Esophagus mucosa (tissue), 1 donor: ENCODE measurements at places on chromosomes 11 and 22.

GRCh38 chr11:47178316-47178715 lies 1.6 kb upstream of the ARFGAP2 start:
- no peak for ATAC-seq

- no peak for ATAC-seq
Observed at GRCh38 chr22:49261616-49262015, 566.1 kb downstream of the BRD1 start.

GRCh38 chr22:28893810-28894209 lies 10.4 kb downstream of the ZNRF3 start:
- ATAC-seq: no peak

DNA sequence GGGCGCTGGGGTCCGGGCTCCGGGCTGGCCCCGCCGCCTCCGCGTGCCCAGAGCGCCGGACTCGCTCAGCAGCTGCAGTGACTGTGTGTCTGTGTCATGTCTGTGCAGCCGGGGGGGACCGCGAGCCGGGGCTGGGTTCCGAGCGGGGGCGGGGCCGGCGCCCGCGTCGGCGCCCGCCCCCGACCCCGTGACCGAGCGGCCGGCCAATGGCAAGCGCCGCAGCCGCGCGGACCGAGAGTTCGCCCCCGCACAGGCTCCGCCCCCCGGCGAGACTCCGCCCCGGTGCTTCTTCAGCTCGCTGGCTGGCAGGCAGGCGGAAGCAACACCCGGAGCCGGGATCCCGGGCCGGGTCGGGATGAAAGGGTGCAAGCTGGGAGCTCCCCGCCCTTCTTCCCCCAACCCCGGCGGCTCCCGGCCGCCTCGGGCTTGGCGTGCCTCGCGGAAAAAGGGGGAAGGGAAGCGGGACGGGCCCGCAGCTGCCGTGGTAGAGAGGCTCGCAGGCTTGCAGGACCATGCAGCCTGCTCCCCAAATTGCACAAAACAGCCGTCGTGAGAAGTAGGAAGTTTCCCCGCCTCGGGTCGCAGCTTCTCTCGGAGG lies 750 bp upstream of the LARGE1 start:
- ATAC-seq: peak; percentile 97

- ATAC-seq: no peak
Observed at GRCh38 chr11:132541794-132542193, 990.5 kb downstream of the OPCML start.

GRCh38 chr11:3906166-3906565 lies 50.7 kb downstream of the STIM1 start:
- ATAC-seq: no peak

DNA sequence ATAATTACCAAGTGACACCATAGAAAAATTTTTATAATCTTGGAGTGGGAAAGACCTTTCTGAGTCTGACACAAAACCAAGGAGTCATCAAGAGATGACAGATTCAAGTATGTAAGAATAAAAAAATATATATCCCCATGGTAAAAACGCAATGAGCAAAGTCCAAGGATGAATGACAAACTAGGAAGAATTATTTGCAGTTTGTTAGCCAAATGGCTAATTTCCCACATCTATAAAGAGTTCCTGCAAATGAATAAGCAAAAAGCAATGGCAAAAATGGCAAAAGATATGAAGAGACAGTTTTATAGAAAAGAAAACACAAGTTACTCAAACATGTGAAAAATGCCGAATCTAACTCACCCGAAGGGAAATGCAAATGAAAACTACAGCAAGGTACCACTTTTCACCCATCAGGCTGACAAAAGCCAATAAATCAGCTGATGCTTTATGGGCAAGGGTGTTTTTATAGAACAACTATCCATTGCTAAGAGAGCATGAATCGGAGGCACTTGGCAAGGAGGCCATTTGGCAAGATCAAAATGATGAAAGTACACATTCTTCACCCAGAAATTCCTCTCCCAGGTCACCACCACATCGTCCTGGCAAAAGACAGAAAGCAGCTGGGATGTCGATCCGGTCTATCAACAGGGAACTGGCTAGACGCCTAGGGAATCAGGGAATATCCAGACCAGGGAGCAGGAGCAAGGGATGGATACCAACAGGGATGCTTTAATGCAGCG lies 21.1 kb upstream of the KLHL35 start:
- no peak for ATAC-seq

GRCh38 chr11:70747921-70748320 lies 349.6 kb downstream of the CTTN start:
- no peak for ATAC-seq

DNA sequence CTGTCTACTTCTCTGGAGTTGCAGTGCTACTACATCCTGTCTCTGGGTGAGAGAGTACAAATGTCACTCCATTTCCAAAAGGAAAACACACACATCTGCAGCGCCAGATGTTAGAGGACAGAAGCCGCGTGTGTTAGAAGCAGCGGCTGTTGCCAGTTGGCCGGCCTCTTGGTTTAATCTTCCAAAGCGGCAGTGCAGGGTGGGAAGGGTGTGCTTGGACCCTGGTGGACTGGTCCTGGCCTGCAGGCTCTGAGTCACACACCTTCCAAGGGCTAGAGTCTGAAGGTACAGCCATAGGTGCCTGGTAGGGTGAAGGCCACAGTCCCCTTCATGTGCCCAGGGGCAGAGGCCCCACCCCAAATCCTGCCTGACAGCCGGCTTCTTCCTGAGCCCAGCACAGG lies 99.8 kb downstream of the CTTN start:
- no peak for ATAC-seq

GRCh38 chr22:37371491-37371890 lies 55.8 kb downstream of the ELFN2 start:
- ATAC-seq: no peak

DNA sequence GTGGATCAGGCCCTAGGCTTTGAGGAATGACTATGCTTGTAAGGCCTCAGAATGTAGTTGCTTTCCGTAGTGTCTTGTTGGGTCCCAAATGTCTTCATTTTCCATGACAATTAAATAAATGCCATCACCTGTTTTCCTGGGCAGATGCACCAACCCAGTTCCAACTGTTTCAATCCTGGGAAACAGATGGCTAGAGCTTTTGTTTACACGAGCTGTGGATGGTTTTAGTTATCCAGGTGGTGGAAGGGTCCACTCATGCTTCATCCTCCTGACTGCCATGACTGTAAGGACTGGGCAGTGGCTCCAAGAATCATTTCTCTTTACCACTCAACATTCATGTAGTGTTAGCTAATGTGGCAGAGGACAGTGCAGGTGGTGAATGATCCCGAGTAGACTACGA lies 8.6 kb downstream of the RCN1 start:
- ATAC-seq: no peak

GRCh38 chr11:34432822-34433221 lies 5.9 kb upstream of the CAT start:
- no peak for ATAC-seq

DNA sequence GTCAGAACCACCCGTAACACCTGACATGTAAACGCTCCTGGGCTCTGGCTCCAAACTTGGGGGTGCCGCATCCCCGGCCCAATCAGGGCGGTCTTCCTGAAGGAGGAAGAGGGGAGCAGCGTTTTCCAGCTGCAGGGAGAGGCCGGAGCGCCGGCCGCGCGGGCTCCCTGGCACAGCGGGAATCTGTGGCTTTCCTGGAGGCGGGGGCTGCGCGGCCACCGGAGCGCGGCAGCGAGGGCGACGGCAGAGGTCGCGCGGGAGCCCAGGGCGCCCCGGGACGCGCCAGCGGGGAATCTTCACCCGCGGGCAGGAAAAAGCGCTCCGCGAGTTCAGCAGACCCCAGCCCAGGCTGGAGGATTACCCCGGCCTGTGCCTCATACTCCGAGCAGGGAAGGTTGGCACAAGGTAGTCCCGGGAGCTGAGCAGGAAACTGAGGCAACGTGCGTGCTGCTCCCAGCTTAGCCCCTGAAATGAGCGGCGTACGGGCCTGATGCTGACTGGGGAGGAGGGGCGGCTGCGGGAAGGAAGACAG lies 600 bp upstream of the ESAM start:
- ATAC-seq: peak; percentile 2

GRCh38 chr11:133118563-133119268 lies 413.6 kb downstream of the OPCML start:
- ATAC-seq: no peak

- ATAC-seq: no peak
Observed at GRCh38 chr11:119172513-119172912, 4.0 kb downstream of the NLRX1 start.

DNA sequence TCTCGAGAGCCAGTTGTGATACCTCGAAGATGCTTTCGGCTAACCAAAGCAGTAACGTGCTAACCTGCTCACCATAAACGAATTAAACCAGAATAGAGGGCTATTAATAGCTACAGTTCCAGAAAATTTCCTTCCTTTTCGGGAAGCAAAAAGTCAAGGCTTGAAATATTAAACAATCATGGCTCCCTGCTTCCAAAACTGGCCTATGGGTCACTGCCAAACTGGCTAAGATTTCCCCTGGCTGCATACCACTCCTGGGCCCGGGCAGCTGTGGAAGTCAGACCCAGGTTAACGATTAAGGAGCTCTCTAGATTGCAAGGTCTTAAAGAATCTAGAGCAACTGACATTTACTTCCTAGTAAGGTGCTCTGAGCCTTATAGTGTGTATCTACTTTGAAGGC lies 1.7 kb downstream of the AMOTL1 start:
- ATAC-seq: no peak

GRCh38 chr11:15867871-15868270 lies 488.5 kb downstream of the SOX6 start:
- ATAC-seq: no peak

- no peak for ATAC-seq
Observed at GRCh38 chr11:40421208-40421981, 1038.1 kb downstream of the LRRC4C start.

- peak; percentile 32 for ATAC-seq
Observed at GRCh38 chr11:86151174-86152005, 82.5 kb upstream of the PICALM start.

- no peak for ATAC-seq
Observed at GRCh38 chr11:132424433-132424832, 1054.0 kb downstream of the NTM start.

GRCh38 chr11:126594921-126595367 lies 239.5 kb downstream of the ST3GAL4 start:
- no peak for ATAC-seq

- no peak for ATAC-seq
Observed at GRCh38 chr11:27460158-27460978, 12.2 kb downstream of the LGR4 start.

DNA sequence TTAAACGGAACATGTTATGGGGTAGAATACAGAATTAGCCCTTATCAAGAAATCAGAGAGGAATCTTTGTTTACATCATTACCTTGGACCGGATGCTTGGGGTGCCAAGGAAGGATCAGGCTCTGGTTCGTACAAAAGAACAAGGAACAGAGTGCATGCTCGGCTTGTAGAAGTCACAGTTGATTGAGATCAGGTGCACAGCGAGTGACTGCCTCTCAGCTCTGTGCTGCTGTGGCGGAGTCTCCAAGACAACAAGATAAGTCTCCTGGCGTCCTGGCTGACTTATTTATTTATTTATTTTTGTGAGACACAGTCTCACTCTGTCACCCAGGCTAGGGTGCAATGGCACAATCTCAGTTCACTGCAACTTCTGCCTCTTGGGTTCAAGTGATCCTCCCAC lies 31.8 kb downstream of the GLB1L2 start:
- ATAC-seq: no peak

GRCh38 chr11:126153972-126154371 lies 57.5 kb downstream of the RPUSD4 start:
- ATAC-seq: no peak

DNA sequence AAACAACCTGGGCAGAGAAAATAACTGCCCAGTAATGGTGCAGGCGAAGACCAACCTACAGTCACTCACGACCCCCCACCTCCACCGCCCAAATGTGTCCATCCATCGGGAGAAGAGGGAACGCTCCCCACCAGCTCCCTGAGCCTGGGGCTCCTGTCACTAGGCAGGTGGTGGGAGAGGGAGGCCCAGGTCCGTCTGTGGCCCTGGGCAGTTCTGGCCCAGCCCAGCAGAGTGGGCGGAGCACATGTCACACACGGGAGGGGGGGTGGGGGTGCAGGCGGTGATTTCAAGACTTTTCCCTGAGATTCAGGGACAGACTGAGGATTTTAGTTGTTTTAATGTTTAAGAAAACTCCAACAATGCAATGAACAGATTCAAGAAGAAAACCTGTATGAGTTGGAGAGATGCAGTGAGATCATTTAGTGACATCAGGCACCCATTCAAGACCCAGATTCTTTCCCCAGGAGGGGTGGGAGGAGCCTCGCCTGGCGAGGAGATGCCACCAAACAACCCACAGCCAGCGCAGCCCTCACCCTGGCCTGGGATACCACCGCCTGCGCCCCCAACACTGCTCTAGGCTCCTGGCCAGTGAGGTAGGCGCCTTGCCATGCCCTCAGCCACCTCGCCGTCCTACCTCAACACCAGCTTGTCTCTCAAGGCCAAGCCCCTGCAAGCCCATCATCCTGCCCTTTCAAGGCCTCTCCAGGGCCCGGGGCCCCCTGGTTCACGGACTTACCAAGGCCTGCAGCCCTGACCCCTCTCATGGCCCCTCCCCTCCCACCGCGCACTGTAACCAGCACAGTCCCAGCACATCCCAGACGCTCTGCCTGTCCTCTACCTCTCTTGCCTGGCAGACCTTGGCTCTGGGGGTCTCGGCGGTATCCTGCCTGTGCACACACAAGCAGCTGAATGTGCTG lies 36.8 kb downstream of the TBX1 start:
- ATAC-seq: no peak

DNA sequence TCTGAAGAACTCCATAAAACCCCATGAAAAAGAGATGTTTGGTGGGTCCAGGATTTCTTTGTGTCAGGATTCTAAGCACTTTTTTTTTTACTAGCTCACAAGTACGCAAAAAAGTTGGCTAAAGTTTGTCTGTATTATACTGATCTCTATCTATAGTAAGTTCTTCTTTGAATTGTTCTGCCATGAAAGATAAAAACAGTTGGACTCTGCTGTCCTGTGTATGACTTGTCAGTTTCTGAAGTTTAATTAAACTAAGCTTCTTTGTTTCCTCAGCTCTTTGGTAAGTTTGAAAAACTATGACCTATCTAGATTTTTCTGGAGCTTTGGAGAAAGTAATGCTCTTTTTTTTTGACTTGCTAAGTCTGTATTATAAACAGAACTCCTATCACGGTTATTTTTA lies 812.2 kb upstream of the LUZP2 start:
- no peak for ATAC-seq

- no peak for ATAC-seq
Observed at GRCh38 chr11:3684819-3685172, 13.6 kb upstream of the CHRNA10 start.

- no peak for ATAC-seq
Observed at GRCh38 chr11:22467248-22467647, 129.1 kb downstream of the SLC17A6 start.

DNA sequence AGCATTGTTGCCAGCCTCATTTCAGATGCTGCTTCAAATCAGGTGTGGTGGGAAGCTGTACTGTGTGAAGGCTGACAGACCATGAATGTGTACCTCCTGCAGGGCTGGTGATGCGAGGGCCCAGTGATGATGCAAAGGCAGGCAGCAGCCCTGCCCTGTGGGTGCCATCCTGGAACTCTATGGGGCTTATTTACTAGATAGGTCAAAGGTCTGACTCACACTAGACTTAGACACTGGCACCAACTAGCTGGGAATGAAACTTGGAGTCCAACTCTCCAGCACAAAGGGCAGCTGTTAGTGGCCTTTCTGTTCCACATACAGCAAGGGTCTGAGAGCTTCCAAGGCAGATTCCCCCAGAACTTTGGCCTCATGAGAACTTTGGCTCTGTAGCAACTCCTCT lies 138.4 kb downstream of the TTC17 start:
- ATAC-seq: peak; percentile 36
